ENCODE measurements at places on chromosomes 6 and 20.

DNA sequence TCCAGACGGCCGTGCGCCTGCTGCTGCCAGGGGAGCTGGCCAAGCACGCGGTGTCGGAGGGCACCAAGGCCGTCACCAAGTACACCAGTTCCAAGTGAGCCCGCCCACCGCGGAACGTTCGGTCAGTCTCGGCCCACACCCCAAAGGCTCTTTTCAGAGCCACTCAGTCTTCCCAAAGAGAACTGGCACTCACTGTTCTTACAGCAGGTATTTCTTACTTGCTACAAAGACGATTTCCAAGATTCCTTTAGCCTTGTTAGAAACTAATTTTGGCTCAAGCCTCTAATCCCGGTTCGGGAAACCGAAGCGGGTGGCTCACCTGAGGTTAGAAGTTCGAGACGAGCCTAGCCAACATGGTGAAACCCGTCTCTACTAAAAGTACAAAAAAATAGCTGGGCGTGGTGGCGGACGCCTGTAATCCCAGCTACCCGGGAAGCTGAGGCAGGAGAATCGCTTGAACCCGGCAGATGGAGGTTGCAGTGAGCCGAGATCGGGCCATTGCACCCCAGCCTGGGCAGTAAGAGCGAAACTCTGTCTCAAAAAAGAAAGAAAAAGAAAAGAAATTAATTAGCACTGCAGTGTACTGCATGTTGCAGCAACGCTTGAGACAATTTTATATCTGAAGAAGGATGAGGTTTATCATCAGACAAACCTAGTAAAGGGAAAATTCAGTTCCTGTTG is 73.1 kb downstream of the OR2B2 start:
- no peak for DNase-seq

DNA sequence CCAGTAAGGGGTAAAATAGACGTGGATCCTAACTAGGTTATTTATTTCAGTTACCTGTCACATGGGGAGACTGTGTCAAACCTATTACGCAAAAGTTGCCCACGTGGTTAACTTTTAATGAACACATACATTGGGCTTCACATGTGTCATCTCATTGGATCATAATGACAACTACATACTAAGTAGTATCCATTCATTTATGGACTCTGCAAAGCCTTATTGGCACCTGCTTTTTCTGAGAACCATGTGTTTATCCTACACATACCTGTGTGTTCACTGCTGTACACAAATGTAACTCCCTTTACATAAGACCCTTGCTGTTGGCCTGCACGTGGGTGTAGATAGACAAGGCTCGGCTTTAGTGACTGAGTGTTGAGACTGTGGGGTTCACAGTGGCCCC is 5.1 kb downstream of the BPIFA1 start:
- DNase-seq: no peak

- no peak for DNase-seq
These were observed 53.6 kb upstream of the FYN start for GRCh38 chr6:111926731-111927302.

- DNase-seq: no peak
These were observed 67.6 kb downstream of the NUDT3 start for GRCh38 chr6:34324738-34325444.

- peak; percentile 1 for DNase-seq
These were observed 3.2 kb upstream of the NPBWR2 start for GRCh38 chr20:64110411-64111068.

DNA sequence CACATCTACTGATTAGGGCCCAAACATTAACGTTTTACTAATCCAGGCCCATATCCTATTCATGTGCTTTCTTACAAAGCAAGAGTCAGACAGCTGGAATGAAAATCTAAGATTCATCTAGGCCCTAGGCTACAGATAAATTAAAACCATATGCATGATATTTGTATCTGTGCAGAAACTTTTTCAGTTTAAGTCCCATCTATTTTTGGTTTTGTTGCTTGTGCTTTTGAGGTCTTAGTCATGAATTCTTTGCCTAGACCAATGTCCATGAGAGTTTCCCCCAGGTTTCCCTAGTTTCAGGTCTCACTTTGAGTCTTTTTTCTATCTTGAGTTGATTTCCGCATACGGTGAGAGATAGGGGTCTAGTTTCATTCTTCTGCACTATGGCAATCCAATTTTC is 20.2 kb downstream of the ADNP start:
- no peak for DNase-seq

DNA sequence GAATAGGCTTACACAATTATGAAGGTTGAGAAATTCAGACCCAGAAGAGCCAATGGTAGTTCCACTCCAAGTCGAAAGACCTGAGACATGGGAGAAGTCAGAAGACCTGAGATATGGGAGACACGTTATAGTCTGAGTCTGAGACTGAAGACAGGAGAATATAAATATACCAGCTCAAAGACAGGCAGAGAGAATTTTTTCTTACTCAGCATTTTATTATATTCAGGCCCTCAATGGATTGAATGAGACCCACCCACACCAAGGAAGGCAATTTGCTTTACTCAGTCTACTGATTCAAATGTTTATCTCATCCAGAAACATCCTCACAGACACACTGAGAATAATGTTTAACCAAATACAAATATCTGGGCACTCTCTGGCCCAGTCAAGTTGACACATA is 693.5 kb downstream of the HDGFL1 start:
- DNase-seq: no peak

DNA sequence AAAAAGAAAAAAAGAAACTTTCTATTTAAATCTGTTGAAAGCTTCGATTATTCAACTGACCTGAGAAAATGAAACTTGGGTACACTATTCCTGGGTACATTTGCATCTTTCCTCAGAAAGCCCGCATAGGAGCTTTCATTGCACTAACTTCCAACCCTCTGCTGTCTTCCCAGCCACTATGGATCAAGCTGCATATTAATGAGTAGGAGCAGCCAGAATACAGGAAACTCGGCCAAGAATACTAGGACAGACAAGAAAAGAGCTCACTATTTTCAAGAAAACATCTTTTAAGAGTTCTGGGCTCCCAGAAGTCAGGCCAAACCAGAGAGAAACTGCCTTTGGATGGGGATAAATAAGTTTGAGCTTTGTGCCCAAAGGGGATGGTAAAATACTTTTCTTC is 135.0 kb upstream of the CCDC28A start:
- no peak for DNase-seq

DNA sequence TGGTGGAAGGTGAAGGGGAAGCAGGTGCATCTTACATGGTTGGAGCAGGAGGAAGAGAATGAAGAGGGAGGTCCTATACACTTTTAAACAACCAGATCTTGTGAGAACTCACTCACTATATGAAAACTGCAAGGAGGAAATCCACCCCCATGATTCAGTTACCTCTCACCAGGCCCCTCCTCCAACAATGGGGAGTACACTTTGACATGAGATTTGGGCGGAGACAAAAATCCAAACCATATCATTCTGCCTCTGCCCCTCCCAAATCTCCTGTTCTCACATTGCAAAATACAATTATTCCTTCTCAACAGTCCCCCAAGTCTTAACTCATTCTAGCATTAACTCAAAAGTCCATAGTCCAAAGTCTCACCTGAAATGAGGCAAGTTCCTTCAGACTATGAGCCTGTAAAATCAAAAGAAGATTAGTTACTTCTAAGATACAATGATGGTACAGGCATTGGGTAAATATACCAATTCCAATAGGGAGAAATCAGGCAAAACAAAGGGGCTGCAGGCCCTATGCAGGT is 60.5 kb downstream of the EDN1 start:
- DNase-seq: no peak

GRCh38 chr20:926670-927069 is 10.5 kb upstream of the ANGPT4 start:
- no peak for DNase-seq

- DNase-seq: no peak
These were observed 192.3 kb downstream of the UTRN start for GRCh38 chr6:144477396-144477795.

DNA sequence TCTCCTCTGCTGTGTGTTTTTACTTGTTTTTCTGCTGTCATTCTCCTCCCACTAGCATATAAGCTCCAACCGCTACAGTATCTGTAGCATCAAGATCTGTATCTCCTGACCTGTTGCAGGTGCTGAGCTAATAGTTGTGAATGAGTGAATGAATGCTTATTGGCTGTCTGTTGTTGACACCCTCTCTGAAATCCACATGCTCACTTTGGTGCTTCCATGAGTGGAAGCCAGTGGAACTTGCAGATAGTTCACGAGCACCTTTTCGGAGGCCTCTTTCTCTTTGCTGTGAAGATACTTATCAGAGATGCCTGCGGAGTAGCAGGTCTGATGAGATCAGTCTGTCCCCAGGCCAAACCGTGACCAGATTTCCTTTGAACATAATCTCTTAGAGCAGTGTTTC is 117.3 kb downstream of the EYA2 start:
- no peak for DNase-seq

DNA sequence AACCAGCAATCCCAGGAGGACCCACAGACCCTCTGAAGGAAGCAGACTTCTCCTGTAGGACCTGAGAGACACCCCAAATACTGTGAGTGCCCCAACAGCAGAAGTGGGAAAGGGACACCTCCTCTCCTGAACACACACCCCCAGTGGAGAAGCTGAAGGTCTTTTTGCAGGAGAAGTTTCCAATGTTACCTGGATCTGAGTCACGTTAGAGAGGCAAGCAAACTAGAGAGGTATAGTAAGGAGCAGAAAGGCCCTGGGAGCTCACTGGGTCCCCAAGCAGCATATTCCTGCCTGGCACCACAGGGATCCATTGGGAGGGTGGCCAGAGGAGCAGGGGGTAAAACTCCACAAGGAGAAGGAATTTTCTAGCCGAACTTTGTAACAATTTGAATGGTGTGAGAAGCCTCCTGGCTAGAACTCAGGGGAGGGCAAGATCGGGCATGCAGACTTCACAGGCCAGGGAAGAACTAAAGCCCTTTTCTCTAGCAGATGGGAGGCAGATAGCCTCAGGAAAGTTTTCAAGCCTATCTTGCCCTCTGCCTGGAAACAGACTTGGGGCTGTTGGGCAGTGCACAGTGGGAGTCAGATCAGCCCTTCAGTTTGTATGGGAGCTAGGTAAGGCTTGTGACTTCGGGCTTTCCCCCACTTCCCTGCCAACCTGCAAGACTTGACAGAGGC is 68.2 kb upstream of the SSTR4 start:
- DNase-seq: no peak

- DNase-seq: no peak
These were observed 464.9 kb downstream of the LMBRD1 start for GRCh38 chr6:69331886-69332285.

DNA sequence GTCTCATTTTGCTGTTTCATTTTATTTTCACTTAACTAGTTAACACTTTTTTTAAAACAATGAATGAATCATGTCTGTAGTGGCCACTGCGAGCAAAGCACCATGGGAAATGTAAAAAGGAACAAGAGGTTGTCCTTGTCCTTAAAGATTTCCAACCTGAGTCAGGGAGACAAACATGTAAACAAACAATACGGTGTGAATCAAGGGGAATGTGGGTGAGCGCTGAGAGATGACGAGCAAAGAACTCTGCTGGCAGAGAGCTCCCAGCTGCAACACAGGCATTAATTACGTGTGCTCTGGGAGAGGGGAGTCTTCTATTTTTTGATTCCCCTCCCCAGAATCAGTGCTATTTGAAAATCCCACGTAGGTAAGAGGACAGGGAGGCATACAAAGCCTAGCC is 84.3 kb downstream of the ATXN1 start:
- no peak for DNase-seq

- no peak for DNase-seq
These were observed 37.5 kb upstream of the ADGRF1 start for GRCh38 chr6:47079638-47080037.

DNA sequence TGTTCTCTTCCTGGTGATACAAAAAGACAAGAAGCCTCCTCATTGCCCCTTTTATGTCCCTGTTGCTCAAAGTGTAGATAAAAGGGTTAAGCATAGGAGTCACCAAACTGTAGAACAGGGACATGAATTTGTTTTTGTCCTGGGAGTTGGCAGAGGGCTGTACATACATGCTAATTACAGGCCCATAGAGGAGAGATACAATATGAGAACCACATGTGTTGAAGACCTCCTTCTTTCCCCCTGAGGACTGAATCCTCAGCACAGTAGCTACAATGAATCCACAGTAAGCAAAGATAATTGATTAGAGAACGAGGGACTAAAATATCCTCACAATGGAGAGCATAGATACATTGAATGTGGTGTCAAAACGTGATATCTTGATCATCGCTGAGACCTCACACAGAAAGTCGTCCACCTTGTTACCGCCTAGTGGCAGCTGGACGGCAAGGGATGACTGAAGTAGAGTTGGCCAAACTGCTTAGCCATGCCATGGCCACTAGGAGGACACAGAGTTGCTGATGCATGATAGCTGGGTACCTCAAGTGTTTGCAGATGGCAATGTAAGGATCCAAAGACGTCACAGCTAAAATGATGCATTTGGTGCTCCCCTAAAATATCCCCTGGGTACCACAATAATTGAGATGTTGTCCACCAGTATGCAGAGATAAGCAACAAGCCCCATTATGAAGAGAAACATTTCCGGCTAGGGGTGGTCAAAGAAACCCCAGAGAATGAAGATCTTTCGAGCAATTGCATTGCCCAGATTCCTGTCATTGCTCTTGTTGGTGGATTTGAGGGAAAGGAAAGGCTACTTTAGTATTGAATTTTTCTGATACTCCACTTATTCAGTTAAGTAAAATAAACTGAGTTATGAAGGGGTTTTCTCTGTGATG is 15.0 kb downstream of the OR2B3 start:
- DNase-seq: no peak

DNA sequence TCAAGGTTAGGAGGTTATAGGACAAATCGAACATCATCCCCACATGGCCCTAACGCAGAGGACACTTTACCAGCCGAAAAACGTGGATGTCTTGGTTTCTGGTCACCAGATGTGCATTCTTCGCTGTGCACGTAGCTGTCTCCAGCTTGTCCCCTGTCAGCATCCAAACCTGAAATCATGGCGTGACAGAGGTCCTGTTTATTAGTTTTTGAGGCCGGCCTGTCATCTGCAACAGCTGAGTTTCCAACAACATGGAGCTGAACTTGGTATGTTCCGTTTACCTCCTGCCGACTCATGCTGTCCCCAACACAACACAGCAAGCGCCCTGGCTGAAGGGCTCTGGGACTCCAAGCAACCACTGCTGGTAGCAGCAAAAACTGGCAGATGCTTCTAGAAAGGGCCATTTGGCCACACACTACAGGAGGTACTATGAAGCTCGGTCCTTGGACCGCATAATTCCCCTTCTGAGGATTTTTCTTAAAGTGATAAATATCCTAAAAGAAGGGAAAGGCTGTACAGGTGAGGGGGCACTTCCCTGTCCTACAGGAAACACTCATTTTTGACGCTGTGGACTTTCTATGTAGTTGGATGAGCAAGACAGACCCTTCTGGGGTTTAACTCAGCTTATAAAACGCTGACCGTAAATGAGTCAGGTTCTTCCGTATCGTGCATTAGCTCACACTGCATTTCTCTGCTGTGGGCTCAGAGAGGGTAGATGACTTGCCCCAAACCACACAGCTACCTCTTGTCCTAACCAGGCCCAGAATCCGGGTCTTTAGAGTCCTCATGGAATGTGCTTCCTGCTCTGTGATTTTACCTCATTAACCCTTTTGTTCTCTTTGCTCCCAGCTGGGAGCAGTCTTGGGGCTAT is 79.7 kb upstream of the NFATC2 start:
- DNase-seq: no peak

- no peak for DNase-seq
These were observed 126.9 kb upstream of the UFL1 start for GRCh38 chr6:96394727-96395126.

Measured in activated naive CD4-positive, alpha-beta T cell treated with anti-CD3 and anti-CD28 coated beads, Interleukin-2, amount 50 U/mL, for 72 hours (primary cell).